CD14-positive monocyte (primary cell): ENCODE measurements at places on chromosomes 3 and 15. TPM values are rescaled to one million over a fixed set of nuclear protein-coding genes. Genes with fewer than 3 reads are reported as not detected.
A peak's percentile ranks its signal among the peaks of the same experiment; 100 is the strongest.

GRCh38 chr3:140920029-140920428 is 21.6 kb upstream of the SLC25A36 start:
- H3K27me3 ChIP-seq, result no peaks in the 10 kb centered on the region
- no peak overlapping the region for H3K27ac ChIP-seq
- no peaks in the 10 kb centered on the region for H3K4me1 ChIP-seq
- no peak overlapping the region for H3K4me3 ChIP-seq

- no peaks in the 10 kb centered on the region for H3K27me3 ChIP-seq
- no peak for DNase-seq
- H3K27ac ChIP-seq, result no peak overlapping the region
These were observed 288.9 kb downstream of the ZBBX start for GRCh38 chr3:167091226-167091625.

DNA sequence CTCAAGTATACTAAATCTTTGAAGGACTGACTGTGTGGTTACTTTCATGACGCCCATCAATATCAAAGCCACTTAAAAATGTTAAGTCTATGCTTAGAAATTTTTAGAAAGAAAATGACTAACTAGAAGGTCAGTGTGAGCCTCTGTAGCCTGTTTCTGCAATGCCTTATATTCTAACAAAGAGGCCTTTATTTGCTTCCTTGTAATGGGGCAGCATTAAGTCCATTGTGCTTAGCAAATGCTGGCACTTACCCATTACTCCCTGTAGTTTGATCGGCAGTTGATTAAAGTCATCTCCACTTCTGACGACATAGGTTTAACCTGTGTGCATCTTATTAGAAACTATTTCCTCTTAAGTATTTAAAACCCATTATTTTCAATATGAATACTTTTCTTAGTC is 91.6 kb upstream of the FAM98B start:
- H3K36me3 ChIP-seq, result no peaks in the 10 kb centered on the region
- H3K4me1 ChIP-seq, result no peaks in the 10 kb centered on the region
- H3K4me3 ChIP-seq, result no peak overlapping the region
- no peak for DNase-seq

The CHRNA5 gene
- 0.09 and 0.19 TPM in 2 replicates for polyA plus RNA-seq

GRCh38 chr3:181839916-181840297 is 128.2 kb downstream of the SOX2 start:
- no peak for DNase-seq
- no peak overlapping the region for H3K4me3 ChIP-seq
- no peaks in the 10 kb centered on the region for H3K36me3 ChIP-seq

The MYL3 gene
- polyA plus RNA-seq, result not detected in 2 replicates

The CHMP2B gene
- 14.1 and 20.2 TPM in 2 replicates for polyA plus RNA-seq

DNA sequence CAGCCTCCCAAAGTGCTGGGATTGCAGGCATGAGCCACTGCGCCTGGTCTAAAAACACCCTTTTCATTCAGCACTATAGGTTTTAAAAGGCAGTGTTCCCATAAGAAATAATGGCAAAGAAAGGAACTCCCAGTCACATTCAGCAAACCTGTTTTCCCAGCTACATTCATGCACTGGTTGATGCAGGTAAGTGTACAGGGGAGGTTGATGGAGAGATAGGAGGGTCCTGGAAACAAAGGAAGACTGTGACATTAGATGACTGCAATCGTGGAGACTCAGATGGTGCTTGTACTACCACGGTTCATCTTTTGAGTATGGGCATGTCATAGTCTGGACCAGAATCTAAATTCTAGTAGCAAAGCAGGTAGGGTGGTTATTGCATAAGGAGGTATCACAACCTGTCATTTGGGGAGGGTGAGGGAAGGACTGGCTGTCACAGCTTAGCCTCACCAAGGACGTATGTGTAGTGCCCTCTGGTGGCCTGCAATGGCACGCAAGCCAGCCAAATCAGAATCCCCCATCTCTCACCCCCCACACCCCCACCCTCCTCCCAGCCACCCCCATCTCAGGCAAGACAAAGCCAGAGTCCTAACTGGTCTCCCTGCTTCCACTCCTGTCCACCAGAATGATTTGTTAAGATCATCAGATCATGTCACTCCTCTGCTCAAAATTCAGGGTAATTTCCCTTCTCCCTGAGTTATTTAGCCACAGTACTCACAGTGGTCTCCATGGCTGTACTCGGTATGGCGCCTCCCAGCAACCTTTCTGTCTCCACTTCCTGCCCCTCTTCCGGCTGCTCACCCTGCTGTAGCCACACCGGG is 28.8 kb upstream of the UBL7 start:
- no peak overlapping the region for H3K27ac ChIP-seq
- no peak overlapping the region for H3K4me3 ChIP-seq
- H3K4me1 ChIP-seq, result no peaks in the 10 kb centered on the region
- H3K27me3 ChIP-seq, result no peaks in the 10 kb centered on the region

The PCCB gene
- 41.7 TPM for polyA plus RNA-seq

GRCh38 chr3:88985491-88985890 is 121.9 kb upstream of the EPHA3 start:
- no peaks in the 10 kb centered on the region for H3K27me3 ChIP-seq
- DNase-seq, result no peak
- no peaks in the 10 kb centered on the region for H3K36me3 ChIP-seq
- no peak overlapping the region for H3K27ac ChIP-seq
- no peaks in the 10 kb centered on the region for H3K4me1 ChIP-seq
- H3K4me3 ChIP-seq, result no peak overlapping the region

The RFX7 gene
- polyA plus RNA-seq, result 1.2 TPM

The GRIP2 gene
- polyA plus RNA-seq, result not detected

The C3orf80 gene
- not detected for polyA plus RNA-seq

The KLHL40 gene
- polyA plus RNA-seq, result not detected

- no peaks in the 10 kb centered on the region for H3K27me3 ChIP-seq
- H3K27ac ChIP-seq, result no peak overlapping the region
- H3K4me1 ChIP-seq, result peaks cover 33% of the 10 kb centered on the region
- no peak for DNase-seq
- peaks cover 7% of the 10 kb centered on the region for H3K36me3 ChIP-seq
These were observed 1.8 kb upstream of the ABTB1 start for GRCh38 chr3:127670761-127671522.

GRCh38 chr3:129937717-129938116 is 36.8 kb upstream of the TRH start:
- no peaks in the 10 kb centered on the region for H3K27me3 ChIP-seq
- no peak overlapping the region for H3K4me3 ChIP-seq
- H3K4me1 ChIP-seq, result peaks cover 8% of the 10 kb centered on the region
- no peak for DNase-seq

The MORC1 gene
- polyA plus RNA-seq, result not detected

The ARPP19 gene
- polyA plus RNA-seq, result 48.3 TPM

The PP2D1 gene
- polyA plus RNA-seq, result 0.41 TPM

The PLAAT1 gene
- polyA plus RNA-seq, result not detected in 2 replicates

- peaks cover 2% of the 10 kb centered on the region for H3K27me3 ChIP-seq
- H3K4me1 ChIP-seq, result no peaks in the 10 kb centered on the region
- H3K4me3 ChIP-seq, result no peak overlapping the region
- no peak for DNase-seq
These were observed 39.6 kb downstream of the KBTBD12 start for GRCh38 chr3:127954640-127955039.

- H3K27ac ChIP-seq, result no peak overlapping the region
- H3K4me1 ChIP-seq, result no peaks in the 10 kb centered on the region
- no peaks in the 10 kb centered on the region for H3K36me3 ChIP-seq
- H3K27me3 ChIP-seq, result no peaks in the 10 kb centered on the region
- DNase-seq, result no peak
These were observed 347.5 kb upstream of the RBMS3 start for GRCh38 chr3:28933337-28933736.

The CYP1A2 gene
- not detected for polyA plus RNA-seq

GRCh38 chr3:174162550-174162949 is 696.6 kb upstream of the NAALADL2 start:
- H3K27ac ChIP-seq, result no peak overlapping the region
- no peaks in the 10 kb centered on the region for H3K4me1 ChIP-seq
- H3K36me3 ChIP-seq, result no peaks in the 10 kb centered on the region
- DNase-seq, result no peak

The AP3B2 gene
- 0.85 TPM for polyA plus RNA-seq

DNA sequence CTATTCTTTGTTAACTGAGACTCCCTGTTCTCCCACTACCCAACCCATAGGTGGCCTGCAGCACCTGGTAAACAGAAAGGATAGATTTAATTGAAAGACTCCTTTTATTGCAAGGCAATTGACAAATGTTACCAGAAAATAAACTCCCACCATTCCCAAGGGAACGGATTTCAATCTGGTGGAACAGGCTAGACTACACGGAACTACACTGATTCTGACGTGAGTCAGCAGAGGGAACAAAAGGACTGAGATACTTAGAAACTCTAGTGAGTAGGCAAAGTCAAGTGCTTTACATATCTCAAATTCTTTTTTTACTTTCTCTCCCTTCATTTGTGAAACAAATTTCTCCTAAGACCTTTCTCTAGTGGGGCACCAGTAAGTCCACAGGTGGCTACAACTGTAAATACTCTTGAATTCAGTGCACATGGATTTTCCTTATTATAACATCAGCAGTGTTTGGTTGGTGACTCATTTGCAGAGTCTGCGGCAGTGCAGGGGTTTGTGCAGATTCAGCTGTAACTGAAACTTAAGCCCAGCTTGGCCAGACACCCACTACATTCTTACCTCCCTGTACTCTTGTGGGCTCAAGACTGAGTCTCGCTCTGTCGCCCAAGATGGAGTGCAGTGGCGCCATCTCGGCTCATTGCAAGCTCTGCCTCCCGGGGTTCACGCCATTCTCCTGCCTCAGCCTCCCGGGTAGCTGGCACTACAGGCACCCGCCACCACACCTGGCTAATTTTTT is 34.3 kb upstream of the PLSCR2 start:
- no peak for DNase-seq
- no peak overlapping the region for H3K27ac ChIP-seq
- H3K36me3 ChIP-seq, result no peaks in the 10 kb centered on the region
- H3K4me3 ChIP-seq, result no peak overlapping the region
- H3K27me3 ChIP-seq, result no peaks in the 10 kb centered on the region
- peaks cover 23% of the 10 kb centered on the region for H3K4me1 ChIP-seq

DNA sequence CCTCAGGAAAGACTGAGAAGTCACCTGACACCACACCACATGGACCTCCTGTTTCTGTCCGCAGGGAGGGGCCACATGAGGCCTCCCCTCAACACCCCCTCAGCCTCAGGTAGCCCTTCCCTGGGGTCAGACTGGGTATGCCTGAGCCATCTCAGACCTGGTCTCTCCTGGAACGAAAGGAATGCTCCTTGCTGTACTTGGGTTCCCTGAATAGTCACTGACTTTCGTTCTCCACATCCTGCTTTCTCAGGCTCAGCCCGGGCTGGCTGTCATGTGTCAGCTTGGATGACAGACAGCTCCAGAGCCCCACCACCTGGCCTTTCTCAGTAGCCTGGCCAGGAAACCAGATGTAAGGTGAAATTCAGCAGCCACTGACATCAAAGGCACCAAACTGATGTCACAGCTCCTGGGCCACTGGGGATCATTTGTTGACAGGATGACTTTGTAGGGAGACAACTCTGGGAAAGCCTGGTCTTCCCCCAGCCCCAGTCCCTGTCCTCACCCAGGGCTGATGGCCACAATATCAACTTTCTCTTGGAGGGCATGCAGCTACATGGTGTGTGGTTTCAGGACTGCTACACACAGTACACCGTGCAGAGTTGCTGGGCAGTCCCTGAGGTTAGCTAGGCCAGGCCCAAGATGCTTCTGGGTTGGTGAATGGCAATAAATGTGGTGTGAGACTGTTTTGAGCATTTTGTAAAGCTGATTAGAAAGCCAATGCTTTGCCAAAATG is 141.4 kb upstream of the MRPS22 start:
- H3K27ac ChIP-seq, result no peak overlapping the region
- no peaks in the 10 kb centered on the region for H3K27me3 ChIP-seq
- H3K4me1 ChIP-seq, result no peaks in the 10 kb centered on the region
- no peaks in the 10 kb centered on the region for H3K36me3 ChIP-seq
- no peak overlapping the region for H3K4me3 ChIP-seq
- DNase-seq, result no peak

DNA sequence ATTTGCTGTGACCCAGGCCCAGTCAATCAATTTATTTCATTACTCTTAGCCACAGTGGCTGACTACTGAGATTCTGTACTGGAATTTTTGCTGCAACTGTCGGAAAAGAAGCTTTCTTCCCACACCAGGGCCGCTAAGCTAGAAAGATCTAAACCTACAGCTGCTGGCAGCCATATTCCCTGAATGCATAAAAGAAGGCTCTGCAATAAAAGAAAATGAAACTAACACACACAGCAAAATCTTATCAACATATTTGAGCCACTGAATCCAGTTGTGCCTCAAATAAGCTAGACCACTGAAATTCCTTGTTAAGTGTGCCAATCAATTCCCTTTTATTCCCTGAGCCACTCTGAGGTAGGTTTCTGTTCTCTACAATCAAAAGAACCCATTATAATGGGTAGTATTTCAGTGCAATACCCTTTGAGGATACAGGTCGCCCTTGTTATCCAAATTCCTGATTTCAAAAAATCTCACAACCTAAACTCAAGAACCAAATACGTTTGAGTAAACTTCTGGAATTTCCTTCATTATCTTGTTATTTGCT is 60.3 kb downstream of the MYO9A start:
- no peak for DNase-seq
- H3K4me1 ChIP-seq, result no peaks in the 10 kb centered on the region
- no peak overlapping the region for H3K4me3 ChIP-seq

- DNase-seq, result no peak
- H3K4me1 ChIP-seq, result no peaks in the 10 kb centered on the region
- peaks cover 6% of the 10 kb centered on the region for H3K27me3 ChIP-seq
These were observed 17.5 kb downstream of the PCSK6 start for GRCh38 chr15:101472033-101472432.

DNA sequence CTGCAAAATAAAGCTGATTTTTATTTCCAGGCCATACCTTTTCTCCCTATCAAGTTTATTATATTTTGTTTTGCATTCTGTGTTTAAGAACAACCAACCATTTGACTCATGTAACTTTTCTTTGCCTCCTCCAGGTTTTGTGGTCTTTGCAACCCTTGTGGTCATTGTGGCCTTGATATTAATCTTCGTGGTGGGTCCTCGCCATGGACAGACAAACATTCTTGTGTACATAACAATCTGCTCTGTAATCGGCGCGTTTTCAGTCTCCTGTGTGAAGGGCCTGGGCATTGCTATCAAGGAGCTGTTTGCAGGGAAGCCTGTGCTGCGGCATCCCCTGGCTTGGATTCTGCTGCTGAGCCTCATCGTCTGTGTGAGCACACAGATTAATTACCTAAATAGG is 27.6 kb downstream of the NIPA2 start:
- DNase-seq, result no peak
- H3K4me3 ChIP-seq, result no peak overlapping the region
- H3K27me3 ChIP-seq, result no peaks in the 10 kb centered on the region
- no peaks in the 10 kb centered on the region for H3K4me1 ChIP-seq
- no peak overlapping the region for H3K27ac ChIP-seq

DNA sequence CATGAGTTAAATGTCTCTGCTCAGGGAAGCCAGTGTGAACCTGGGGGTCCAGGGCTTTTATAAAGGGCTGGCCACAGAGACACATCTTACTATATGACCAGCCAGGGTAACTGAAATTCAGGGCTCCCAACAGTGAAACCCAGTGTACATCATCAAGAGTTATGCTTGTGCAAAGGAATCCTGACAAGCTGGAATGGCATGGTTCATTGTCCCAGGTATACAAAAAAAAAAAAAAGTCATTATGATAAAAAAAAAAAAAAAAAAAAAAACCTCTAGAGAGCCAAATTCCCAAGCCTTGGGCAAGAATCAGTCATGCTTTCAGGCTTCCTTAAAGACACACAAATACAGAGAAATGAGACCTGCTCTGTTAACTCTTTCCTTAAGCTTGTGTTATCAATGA is 452.0 kb downstream of the GABRG3 start:
- DNase-seq, result no peak
- no peaks in the 10 kb centered on the region for H3K36me3 ChIP-seq
- no peaks in the 10 kb centered on the region for H3K4me1 ChIP-seq
- H3K27me3 ChIP-seq, result no peaks in the 10 kb centered on the region
- no peak overlapping the region for H3K27ac ChIP-seq
- H3K4me3 ChIP-seq, result no peak overlapping the region

GRCh38 chr3:152266221-152266995 is 2.3 kb upstream of the MBNL1 start:
- peaks cover 61% of the 10 kb centered on the region for H3K4me1 ChIP-seq
- peak overlapping the region; percentile 99 for H3K4me3 ChIP-seq
- peaks cover 12% of the 10 kb centered on the region for H3K36me3 ChIP-seq
- H3K27me3 ChIP-seq, result no peaks in the 10 kb centered on the region
- H3K27ac ChIP-seq, result peak overlapping the region; percentile 98
